ENCODE measurements at places on chromosomes 2 and 18.

DNA sequence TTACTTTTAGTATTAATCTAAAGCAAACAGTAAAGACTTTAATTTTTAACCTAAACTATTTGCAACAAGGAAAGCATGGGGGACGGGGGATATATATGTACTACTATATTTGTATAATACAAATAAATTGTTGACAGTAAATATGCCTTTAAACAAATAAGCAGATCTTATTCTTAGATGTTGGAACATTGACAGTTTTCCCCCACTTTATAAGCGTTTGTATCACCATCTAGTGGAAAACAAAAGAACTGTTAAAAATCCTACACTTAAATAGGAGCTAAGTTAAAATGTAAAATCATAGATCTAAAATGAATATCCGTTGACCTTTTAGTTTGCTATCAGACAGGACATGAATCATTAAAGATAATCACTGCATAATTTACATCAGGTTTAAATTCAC lies 50.0 kb downstream of the RBBP8 start:
- no peak for DNase-seq

DNA sequence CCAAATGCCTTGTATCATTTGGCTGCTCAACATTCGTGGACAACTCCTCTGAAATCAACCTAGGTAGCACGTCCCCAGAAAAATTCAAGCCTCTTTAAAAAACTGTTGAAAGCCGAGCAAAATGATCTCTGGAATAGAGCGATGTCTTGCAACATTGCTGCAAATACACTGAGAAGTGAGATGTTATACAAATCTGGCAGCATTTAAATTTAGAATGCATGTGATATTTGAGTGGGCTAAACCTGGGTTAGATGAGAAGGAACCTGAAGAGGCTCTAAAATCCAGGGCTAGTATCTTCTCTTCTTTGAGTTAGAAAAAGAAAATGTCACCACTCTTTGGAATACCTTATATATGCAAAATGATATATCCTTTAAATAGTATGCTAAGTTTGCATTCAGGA lies 81.5 kb upstream of the ZBTB14 start:
- no peak for DNase-seq

DNA sequence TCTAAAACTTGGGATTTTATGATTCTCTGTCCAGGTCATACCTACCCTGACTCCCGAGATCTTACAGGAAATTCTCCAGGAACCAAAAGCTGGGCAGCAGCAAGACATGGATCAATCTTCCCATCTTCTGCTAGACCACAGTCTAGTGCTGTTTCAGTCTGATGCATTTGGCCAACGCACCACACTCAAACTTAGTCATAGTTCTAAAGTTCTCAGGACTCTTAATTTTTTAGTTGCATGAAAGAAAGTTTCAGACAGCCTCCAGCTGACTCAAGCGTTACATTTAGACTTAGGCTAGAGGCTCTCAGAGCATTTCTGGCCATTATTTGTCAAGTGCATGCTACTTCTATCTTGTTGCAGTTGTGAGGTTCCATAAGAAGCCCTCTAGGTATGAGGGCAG lies 230.1 kb upstream of the CCDC150 start:
- DNase-seq, result no peak

DNA sequence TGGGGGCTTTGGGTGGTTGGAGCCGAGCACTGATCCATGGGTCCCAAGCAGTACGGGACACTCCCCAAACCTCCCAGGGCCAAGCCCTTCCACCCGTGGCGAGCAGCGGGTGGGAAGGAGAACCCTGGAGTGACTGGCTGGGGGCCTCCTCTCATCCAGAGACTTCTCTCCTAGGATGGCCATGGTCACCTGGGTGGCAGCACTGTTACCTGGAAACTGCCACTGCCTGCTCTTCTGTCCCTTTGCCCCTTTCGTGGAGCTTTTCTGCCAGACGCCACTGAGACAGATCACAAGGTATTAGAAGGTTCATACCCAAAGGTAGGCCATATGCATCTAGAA lies 26.9 kb downstream of the CENPO start:
- DNase-seq, result no peak

- no peak for DNase-seq
Observed at GRCh38 chr2:40497251-40497859, 45.5 kb upstream of the SLC8A1 start.

GRCh38 chr18:4807604-4808293 lies 352.6 kb upstream of the DLGAP1 start:
- DNase-seq, result peak; percentile 31

DNA sequence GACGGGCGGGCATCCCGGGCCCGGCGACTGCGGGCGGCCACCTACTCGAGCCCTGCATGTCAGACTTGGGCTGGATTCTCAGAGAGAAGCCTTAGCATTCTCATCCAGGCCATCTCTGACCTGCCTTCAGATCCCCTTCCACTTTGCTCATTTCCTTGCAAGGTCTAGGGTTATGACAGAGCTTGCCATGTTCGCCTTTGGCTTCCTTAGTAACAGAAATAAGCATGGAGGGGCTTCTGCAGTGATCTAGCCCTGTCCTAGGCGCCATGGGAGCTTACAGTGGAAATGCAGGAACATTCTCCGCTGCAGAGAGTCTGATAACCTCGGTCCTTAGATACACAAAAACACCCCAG lies 632 bp upstream of the ACVR1 start:
- DNase-seq, result no peak

DNA sequence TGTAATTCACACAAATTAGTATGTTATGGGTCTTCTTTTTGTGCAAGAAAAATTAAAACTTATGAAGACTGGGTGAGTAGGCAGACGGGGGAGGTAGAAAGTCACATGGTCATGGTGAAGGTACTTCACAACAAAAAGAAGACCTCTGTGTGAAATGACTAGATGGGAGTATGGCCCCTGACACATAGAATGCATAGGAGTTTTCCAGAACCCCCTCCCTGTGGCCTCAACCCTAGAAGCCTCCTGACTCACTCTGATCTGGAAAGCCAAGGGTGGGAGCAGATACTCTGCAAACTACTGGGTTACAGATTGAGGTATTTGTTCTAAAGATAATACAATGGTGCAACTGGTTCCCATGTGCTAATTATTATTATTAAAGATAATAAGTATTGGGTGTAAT lies 23.2 kb downstream of the SATB2 start:
- no peak for DNase-seq

- no peak for DNase-seq
Observed at GRCh38 chr18:45935591-45936335, 31.4 kb downstream of the EPG5 start.

Data from right hindlimb (tissue), 1 donor.